ENCODE measurements at places on chromosomes 4 and X. TPM values are rescaled to one million over a fixed set of nuclear protein-coding genes. Genes with fewer than 3 reads are reported as not detected.

DNA sequence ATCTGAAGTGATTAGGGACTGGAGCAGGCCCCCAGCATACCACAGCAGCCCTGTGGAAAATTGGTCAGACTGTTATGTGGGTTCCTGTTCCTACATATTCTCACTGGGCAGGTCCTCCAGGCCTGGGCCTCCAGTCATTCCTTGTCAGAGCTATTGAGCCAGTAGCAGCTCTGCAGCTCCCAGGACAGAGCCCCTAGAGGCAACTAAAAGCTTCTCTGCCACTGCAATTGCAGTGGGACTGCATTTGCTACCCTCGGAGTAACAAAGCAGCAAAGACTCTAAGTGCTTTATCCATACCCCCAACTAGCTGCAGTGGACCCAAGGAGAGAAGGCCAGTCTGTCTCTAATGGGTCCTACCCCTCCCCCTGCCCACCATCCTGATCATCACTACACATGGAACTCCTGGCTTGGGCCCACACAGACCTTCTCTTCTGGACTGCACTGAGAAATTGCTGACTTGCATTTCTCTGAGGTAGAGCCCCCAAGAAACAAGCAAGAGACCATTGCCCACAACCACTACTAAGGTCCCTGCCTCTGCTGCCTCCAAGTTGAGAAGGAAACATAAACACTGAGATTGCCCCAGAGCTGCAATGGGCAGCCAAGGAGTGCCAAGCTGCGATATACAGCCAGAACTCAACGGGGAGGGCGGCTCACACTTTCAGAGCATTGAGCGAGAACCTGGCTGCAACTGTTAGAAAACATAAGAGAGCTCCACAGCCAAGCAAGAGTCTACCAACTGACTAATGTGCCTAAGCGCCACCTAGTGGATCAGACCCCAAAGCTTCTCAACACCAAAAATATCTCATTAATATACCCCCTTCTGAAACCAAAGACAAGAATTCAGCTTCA, 738.7 kb upstream of the NDST4 start:
- H3K4me3 ChIP-seq: no peak overlapping the region
- H3K27ac ChIP-seq: no peak overlapping the region
- no peak for DNase-seq
- peaks cover 5% of the 10 kb centered on the region for H3K27me3 ChIP-seq

GRCh38 chrX:2452317-2452784, 48.4 kb downstream of the DHRSX start:
- peaks cover 5% of the 10 kb centered on the region for H3K36me3 ChIP-seq
- H3K4me1 ChIP-seq: peaks cover 6% of the 10 kb centered on the region
- DNase-seq: no peak
- no peak overlapping the region for H3K27ac ChIP-seq
- H3K27me3 ChIP-seq: no peaks in the 10 kb centered on the region

- peaks cover 25% of the 10 kb centered on the region for H3K36me3 ChIP-seq
- peaks cover 3% of the 10 kb centered on the region for H3K4me1 ChIP-seq
- no peaks in the 10 kb centered on the region for H3K27me3 ChIP-seq
Measured at GRCh38 chrX:71128166-71128833, 9.9 kb downstream of the MED12 start.

DNA sequence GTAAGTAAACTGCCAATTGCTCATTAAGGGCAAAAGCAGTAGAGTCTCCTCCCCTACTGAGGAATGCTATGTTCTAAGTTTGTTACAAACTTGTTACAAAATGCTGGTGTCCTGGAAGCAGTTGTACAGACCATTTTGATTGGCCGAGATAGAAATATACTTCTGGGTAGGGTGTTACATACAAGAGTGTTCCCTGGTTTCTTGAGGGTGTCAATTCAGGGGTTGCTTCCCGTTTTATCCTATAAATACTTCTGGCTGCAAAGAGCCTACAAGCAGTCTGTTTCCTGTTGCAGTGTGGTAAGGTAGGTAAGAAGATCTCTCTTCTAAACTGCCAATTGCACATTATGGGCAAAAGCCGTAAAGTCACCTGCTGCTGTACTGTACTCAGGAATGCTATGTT, 5.7 kb downstream of the TRPC5OS start:
- H3K36me3 ChIP-seq: no peaks in the 10 kb centered on the region
- H3K27ac ChIP-seq: no peak overlapping the region
- no peak overlapping the region for H3K4me3 ChIP-seq
- H3K4me1 ChIP-seq: no peaks in the 10 kb centered on the region
- no peaks in the 10 kb centered on the region for H3K27me3 ChIP-seq

Gene PABPC1L2A
- total RNA-seq: not detected

Gene HPGDS
- total RNA-seq: not detected

Gene USP53
- total RNA-seq: 15.5 TPM

Data from osteocyte (in vitro differentiated cells).